Pulmonary artery endothelial cell (primary cell): ENCODE measurements at places on chromosomes 5 and 9.

DNA sequence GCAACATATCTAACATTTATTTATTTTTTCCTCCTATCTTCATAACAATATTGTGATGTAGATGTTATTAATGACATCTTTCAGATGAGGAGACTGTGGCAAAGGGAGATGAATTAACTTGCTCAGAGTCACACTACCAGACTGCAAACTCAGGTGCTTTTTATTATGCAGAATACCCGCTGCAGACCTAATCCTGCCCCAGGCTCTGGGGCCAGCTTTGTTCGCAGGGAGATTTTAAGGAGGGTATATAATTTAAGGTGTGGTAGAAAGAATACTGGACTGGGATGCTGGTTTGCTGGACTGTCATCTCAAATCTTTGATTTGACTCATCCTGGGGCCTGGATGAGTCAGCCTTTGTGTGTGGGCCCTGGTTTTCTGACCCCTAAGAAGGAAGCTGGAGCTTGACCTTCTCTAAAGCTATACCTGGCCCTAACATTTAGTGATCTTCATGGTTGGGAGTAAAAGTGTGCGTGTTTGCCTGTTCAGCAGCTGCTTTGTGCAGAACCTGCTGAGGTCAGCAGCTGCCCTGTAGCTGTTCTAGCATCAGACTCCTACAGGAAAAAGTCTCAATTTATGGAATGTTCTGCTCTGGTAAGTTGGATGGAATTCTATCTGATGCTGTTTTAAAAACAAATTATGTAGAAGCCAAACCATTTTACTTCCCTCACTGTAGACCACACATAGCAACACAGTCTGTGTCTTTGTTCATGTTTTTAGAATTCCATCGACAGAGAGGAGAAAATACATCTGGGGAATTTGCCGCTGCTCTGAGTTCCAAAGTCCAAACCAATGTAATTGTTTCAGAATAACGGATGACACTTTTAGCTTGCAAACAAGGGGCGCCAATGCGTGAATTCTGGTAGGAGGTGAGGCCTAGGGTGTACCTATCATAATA, 4.5 kb downstream of the SLC36A1 start:
- no peak for DNase-seq

DNA sequence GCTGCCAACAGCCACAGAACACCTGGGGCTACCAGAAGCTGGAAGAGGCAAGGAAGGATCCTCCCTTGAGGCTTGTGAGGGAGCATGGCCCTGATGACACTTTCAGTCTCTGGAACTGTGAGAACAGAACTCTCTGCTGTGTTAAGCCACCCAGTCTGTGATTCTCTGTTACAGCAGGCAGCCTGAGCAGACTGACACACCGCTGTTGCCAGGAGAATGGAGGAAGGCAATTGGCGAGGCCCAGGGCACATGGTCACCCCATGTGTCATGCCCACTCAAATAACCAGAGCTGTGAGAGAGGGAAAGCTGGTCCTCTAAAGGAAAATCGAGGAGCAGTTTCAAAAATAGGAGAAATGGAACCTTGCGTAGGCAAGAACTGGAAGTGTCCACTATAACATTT, 12.0 kb upstream of the KIF4B start:
- no peak for DNase-seq

DNA sequence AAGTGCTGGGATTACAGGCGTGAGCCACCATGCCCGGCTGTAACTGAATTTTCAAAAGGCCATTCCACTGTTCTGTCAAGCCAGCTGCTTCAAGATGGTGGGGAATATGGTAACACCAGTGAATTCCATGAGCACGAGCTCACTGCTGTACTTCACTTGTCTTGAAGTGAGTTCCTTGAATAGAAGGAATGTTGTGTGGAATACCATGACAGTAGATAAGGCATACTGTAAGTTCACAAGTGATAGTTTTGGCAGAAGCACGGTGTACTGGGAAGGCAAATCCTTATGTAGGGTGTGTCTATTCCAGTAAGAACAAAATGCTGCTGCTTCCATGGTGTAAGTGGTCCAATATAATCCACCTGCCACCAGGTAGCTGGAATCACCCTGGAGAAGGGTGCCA, 6.6 kb upstream of the PRXL2C start:
- no peak for DNase-seq

- DNase-seq: no peak
These were observed 102.3 kb downstream of the SEMA6A start for GRCh38 chr5:116472274-116472673.

GRCh38 chr5:111548992-111549649, 36.8 kb upstream of the STARD4 start:
- DNase-seq: no peak

DNA sequence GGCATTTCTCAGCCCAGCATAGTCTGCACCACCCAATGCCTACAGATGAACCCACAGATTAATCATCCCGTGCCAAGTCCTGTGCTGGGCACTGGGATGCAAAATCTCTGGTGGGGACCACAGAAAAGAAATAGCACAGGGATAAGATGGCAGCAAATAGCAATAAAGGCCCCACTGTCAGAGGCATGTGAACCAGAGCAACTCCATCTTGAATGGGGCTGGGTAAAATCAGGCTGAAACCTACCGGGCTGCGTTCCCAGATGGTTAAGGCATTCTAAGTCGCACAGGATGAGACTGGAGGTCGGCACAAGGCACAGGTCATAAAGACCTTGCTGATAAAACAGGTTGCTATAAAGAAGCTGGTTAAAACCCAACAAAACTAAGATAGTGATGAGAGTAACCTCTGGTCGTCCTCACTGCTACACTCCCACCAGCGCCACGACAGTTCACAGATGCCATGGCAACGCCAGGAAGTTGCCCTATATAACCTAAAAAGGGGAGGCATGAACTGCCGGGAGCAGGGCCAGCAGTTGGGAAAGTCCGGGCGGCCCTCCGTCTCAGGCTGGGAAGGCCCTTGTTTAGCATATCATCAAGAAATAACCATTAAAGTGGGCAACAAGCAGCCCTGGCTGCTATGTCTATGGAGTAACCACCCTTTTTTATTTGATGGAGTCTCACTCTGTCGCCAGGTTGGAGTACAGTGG, 65.2 kb downstream of the C9orf50 start:
- DNase-seq: no peak
